ENCODE measurements at places on chromosomes 13 and 19. TPM values are rescaled to one million over a fixed set of nuclear protein-coding genes. Genes with fewer than 3 reads are reported as not detected.
A peak's percentile ranks its signal among the peaks of the same experiment; 100 is the strongest.

ZNF223 gene
- total RNA-seq, result 11.8 TPM

ALKBH7 gene
- 97.5 TPM for total RNA-seq

ZNF726 gene
- total RNA-seq, result 12.0 TPM

KLK11 gene
- total RNA-seq, result 3.9 TPM

SCEL gene
- total RNA-seq, result 30.6 TPM

DNA sequence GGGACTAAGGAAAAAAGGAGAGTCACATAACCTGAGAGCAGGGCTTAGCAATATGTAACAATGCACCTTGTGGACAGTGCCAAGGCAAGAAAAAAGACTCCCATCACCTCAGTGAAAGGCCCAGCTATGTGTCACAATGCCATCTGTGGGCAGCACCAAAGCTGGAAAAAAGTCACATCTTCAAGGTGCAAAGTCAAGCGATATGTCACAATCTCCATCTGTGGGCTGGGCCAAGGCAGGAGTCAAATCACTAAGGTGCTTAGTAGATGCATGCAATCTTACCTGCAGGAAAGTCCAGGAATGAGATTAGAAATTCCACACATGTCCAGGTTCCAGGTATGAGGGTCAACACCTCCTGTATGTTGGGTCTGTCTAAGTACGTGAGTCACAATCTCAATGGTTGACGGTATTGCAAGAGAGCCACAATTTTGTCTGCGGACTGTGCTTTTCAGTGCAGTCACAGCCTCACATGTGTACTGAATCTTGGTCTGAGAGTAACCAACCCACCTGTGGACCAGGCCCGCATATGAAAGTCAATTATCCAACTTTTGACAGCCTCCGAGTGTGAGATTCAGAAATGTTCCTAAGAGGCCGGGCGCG is 14.8 kb upstream of the ZNF43 start:
- no peak for DNase-seq

DNA sequence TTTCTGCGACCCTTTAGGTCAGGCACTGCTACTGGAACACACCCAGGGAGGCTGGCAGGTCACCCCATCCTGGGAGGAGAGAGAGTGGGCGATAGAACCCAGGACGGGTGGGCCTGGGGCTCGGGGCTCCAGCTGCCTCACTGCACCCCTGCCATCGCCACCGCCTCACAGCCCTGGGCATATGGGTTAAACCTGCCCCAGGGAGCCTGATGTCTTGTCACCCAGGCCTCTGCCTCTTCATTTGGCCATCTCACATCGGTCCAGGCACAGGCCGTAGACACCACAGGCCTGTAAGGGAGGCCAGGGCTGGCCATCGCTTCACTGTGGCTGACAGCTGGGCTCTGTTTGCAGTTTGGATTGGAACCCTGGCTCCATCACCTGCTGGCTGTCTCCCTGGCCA is 10.2 kb downstream of the PRPF31 start:
- no peak for DNase-seq

DNA sequence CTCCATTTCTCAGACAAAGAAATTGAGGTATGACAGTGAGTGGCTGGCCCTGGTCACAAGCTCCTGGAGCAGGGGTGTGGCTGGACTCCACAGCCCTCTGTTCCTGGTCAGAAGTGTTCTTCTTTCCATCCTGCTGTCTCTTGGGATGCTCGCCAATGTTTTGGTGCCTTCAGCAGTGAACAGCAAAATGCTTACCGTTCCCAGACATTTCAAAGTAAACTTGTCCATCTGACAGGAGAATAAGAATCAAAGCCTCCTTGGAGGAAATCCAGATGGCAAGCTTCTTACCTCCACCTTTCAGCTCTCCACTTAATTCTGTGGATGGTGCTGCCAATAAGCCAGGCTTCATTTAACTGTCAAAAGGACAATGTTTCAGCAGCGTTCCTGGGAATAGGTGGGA is 954.1 kb downstream of the UQCRFS1 start:
- DNase-seq, result no peak

DNA sequence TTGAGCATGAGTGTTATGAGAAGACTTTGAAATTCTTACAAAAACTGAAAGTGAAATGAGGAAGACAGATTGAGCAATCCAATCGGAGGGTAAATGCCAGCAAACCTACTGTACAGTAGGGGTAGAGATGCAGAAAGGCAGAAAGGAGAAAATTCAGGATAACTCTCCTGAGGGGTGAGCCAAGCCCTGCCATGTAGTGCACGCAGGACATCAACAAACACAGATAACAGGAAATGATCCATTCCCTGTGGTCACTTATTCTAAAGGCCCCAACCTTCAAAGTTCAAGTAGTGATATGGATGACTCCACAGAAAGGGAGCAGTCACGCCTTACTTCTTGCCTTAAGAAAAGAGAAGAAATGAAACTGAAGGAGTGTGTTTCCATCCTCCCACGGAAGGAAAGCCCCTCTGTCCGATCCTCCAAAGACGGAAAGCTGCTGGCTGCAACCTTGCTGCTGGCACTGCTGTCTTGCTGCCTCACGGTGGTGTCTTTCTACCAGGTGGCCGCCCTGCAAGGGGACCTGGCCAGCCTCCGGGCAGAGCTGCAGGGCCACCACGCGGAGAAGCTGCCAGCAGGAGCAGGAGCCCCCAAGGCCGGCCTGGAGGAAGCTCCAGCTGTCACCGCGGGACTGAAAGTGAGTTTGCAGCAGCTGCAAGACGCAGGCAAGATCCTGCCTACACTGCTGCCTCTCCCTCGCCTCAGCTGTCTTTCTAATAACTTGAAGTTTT is at the start of gene TNFSF13B:
Gene TNFSF13B (plus strand): TSS at position 118 of the 728 bp plus-strand sequence. CDS start 178 bp downstream, at position 296.
- DNase-seq, result peak; percentile 71

GRCh38 chr13:76225815-76226489 is 589.8 kb downstream of the LMO7 start:
- DNase-seq, result peak; percentile 51

GRCh38 chr13:107192289-107192688 is 624.4 kb upstream of the ARGLU1 start:
- no peak for DNase-seq

DNA sequence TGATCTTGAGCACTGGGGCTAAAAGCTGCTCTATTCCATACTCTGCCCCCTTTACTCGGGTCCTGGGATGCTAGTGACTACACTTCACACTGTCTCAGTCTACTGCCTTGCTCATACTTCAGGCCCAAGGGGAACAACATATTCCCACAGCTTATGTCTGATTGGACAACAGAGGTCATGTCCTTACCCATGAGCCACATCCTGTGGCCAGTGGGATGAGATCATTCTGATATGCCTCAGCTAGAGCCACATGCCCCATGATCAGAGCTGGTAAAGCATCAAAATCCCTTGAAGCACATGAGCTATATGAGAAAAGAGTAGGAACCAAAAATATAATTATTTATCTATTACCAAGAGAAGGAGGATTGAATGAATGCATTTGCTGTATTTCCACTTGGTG is 290.1 kb upstream of the TSHZ3 start:
- DNase-seq, result no peak
